Aorta (tissue), 5 donors: ENCODE measurements at places on chromosomes 11 and 22. TPM values are rescaled to one million over a fixed set of nuclear protein-coding genes. Genes with fewer than 3 reads are reported as not detected.

SCN3B gene
- 0.16 TPM for total RNA-seq

GRCh38 chr11:69524291-69524882 is 42.9 kb downstream of the LINC01488 start:
- no peak for DNase-seq

GRCh38 chr22:50526834-50527801 is 1.7 kb upstream of the SCO2 start:
- peak; percentile 84 for DNase-seq

DNA sequence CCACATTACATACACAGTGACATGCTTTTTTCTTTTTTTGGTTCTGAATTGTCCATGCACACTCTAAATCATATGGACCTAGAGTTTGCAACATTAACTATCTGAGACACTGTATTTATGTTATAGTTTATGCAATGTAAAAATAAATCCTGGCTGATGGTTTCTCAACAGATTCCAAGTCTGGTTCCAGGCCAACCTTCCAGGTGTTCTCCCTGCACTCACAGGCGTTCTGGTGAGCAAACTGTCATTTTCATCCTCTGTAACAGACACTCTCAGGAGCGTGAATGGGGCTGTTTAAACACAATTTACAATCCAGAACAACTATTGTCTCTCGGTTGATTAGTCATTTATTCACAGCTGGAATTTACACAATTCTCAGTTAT is 36.5 kb upstream of the ANKK1 start:
- no peak for DNase-seq

CALCB gene
- 0.15 TPM for total RNA-seq

- no peak for DNase-seq
Measured at GRCh38 chr11:121557348-121557747, 104.6 kb upstream of the SORL1-AS1 start.

- no peak for DNase-seq
Measured at GRCh38 chr11:122509899-122510298, 145.6 kb upstream of the UBASH3B start.

MPZL2 gene
- total RNA-seq = 63.2 TPM

POU2AF1 gene
- total RNA-seq = 1.2 TPM

DNA sequence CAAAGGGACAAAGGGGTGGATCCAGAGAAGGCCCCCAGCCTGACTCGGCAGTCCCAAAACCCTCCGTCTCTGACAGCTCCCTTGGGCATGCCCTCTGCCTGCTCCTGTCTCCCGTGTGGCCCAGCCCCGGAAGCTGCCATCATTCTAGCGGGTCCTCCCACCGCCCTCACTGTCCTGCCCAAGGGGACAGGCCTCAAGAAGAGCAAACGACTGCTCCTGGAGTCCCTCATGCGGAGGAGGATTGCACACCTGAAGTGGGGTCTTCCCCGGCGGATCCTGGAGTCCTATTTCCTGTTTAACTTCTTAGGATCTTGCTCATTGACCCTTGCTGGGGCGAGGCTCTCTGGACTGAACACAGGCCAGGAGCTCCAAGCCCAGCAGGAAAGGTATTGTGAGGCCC is 2.6 kb upstream of the MEI1 start:
- DNase-seq = no peak

MMP12 gene
- 1.4 TPM for total RNA-seq

GTSE1 gene
- 0.55 TPM for total RNA-seq

OR5J2 gene
- total RNA-seq = not detected

GRCh38 chr22:41913842-41914534 is 886 bp downstream of the SHISA8 start:
- DNase-seq = no peak

OR4D5 gene
- not detected for total RNA-seq

- no peak for DNase-seq
Measured at GRCh38 chr11:17939542-17939941, 73.3 kb downstream of the SERGEF start.

DNA sequence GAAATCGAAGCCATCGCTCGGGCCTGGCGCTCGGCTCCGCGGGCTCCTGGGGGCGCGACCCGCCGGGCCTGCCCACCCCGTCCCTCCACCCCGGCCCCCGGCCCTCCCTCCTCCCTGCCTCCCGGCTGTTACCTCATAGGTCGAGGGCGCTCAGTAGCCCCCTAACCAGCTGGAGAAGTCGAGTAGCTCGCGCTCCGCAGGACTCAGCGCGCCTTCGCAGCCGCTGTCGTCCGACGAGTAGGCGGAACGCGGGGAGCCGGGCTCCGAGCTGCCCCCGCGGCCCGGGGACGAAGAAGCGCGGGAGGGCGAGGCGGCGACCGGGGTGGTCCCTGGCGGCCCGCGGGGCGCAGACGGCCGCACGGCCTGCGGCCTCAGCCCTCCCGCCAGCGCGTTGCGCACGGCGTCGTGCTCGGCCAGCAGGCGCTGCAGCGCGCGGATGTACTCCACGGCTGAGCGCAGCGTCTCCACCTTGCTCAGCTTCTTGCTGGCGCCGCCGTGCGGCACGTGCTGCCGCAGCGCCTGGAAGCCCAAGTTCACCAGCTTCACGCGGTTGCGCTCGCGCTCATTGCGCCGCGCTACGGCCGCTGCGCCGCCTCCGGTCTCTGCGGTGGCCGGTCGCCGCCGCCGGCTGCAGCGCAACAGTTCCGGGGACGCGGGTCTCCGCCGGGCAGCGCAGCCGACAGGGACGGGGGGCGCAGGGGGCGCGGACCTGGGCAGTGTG is 627 bp downstream of the ASCL2 start:
- peak; percentile 54 for DNase-seq

SERHL2 gene
- total RNA-seq = 2.9 TPM

C11orf91 gene
- total RNA-seq = not detected

KRTAP5-1 gene
- total RNA-seq = not detected

- no peak for DNase-seq
Measured at GRCh38 chr11:112615238-112615637, 346.0 kb upstream of the NCAM1 start.

OR51B4 gene
- total RNA-seq = not detected

DNA sequence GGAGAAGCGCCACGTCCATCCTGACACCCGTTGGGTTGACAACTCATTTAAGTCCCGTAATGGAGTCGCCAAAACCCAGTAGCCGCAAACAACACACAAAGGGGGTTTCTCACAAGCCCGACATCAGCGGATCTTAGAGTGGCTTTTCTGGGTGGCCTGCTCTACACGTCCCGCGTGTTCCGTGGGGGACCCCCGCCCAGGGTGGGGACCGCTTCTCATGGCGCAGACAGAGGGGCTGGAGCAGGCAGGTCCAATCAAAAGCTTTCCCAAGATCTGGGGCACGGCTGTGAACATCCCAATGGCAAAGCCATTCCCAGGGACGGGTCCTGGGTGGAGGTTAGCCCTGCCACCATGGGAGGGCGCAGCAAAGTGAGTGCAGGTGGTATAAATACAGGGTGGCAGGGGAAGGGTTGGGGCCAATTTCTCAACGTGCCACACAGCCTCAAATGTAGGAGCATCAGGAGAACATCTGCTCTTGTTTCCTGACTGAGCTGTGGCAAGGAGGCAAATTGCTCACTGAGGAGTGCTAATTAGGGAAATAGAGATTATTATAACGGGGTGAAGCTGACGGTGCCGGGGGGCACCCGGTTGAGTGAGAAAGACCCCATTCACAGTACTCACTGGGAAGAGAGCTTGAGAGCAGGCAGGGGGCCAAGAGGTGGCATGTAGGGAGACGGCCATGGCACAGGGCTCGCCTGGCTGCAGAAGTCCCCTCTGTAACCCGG is 1447.2 kb downstream of the TBC1D22A start:
- DNase-seq = no peak

- no peak for DNase-seq
Measured at GRCh38 chr11:103894673-103895072, 141.8 kb upstream of the DDI1 start.

DNA sequence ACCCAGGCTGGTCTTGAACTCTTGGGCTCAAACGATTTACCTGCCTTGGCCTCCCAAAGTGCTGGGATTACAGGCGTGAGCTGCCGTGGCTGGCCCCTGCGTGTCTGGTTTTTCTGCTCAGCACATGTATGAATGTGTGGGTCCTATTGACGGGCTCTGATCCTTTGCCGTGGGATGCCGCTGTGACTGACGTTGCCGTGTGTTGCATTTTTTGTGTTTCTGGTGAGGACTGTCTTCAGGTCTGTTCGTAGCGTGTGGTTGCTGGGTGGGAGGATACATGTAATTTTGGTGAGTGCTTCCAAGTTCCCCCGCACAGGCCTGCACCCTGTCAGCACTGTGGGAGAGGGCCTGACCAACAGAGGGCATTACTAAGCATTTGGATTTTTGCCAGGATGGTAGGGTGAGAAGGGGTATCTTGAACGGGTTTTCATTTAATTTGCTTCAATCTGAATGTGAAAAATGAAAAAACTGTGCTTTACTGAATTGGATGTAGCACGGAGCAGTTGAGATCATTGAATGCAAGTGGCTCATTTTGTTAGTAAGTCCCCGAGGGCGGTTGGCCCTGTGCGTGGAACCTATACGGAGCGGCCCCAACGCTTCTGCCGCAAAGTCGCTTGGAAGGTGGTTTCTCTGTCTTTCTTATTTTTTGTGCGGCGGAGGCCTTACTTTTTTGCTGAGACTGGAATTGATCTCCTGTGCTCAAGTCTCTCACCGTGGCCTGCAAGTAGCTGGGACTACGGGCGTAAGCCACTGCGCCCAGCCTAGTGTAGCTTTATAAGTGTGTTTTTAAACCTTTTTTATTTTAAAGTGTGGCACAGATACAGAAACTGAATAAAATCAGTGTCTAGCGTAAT is 8.2 kb downstream of the ZBED4 start:
- peak; percentile 38 for DNase-seq

GAB4 gene
- not detected for total RNA-seq

GRCh38 chr22:36753120-36753802 is 22.7 kb downstream of the IFT27 start:
- DNase-seq = no peak

GRCh38 chr11:107743191-107743590 is 31.3 kb upstream of the SLN start:
- no peak for DNase-seq

DNA sequence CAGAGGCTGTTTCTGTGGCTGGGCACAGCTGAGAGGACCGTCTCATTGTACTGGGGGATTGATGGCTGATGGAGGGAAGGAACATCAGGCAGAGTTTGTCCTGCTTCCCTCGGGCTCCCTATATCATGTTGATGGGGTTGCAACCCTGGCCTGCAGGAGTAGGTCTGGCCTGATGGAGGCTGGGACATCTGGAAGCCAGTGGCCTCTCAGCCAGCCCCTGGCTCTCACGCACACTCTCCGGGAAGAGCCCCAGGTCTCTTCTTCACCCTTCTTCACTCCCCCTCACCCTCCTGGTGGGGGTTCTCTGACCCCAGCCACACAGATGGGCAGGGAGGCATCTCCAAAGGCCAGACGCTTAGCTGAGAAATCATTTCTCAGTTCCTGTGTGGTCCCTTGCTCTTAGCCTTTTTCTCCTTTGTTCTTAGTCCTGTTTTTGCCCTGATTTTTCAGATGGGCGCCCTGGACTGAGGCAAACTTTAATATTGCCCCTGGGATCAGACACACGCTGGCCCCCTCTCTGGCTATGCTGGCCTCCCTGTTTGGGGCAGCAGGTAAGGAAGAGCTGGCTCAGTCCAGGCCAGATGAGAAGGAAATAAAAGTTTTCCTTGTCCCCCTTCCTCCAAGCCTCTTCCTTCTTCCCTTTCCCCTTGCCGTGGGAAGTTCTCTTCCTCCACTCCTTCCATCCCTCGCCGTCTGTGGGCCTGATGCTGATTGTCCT is 13.9 kb upstream of the ANO1 start:
- DNase-seq = peak; percentile 2

DNA sequence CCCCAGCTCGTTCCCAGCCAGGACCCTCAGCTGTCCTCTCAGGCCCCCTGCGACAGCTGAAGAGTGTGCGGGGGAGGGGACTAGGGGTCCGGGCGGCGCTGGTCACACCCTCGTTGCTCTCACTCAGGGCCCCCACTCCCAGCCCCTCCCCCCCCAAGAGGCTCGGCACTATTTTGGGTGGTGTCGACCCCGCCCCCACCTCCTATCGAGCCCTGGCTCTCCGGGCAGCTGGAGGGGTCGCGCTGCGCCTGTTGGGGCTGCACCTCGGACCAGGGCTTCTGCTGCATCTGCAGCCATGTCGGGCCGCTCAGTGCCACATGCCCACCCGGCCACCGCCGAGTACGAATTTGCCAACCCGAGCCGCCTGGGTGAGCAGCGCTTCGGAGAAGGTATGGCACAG is at the start of gene HSPB2:
TSS of gene HSPB2 (plus strand) at position 200 of the 400 bp plus-strand sequence. CDS start at position 296, 96 bp downstream.
- DNase-seq = peak; percentile 65

DNA sequence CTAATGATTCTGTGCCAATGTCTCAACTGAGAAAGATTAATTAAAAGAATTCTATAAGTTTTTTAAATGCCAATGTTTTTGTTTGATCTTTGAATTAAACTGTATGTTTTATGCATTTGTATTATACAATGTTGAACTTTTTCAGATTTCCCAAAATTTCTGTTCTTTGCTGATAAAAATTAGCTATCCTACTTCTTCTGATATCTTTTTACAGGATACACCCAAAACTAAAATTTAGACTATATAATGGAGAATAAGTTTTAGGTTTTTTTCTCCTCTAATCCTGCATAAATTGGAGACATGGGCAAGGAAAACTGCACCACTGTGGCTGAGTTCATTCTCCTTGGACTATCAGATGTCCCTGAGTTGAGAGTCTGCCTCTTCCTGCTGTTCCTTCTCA is at the start of gene OR5L2:
TSS of gene OR5L2 (plus strand) at position 301 of the 400 bp plus-strand sequence. CDS start at position 301, 0 bp downstream.
- DNase-seq = no peak

THY1 gene
- total RNA-seq = 80.9 TPM
